ENCODE measurements at places on chromosomes 2 and 18.

GRCh38 chr2:145654746-145655145 is 1134.8 kb upstream of the ZEB2 start:
- DNase-seq = no peak

DNA sequence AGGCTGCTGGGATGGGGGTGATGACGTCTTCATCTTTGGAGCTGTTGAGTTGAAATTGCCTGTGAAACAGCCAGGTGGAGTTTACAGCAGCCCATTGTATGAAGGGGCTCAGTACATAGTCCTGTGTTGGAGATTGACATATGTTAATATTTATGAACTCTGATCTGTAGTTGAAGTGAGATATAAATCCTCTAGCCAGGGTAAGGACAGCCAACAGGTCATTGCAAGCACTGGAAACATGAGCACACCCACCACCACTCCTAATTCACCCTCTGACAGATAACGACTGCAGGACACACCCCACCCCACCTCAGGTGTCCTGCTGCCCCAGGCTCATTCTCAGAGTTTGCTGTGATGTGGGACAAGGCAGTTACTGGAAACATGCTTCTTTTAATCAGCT is 112.4 kb upstream of the TRIB2 start:
- DNase-seq = no peak

- DNase-seq = no peak
Measured at GRCh38 chr18:12433829-12434540, 26.3 kb downstream of the PRELID3A start.

DNA sequence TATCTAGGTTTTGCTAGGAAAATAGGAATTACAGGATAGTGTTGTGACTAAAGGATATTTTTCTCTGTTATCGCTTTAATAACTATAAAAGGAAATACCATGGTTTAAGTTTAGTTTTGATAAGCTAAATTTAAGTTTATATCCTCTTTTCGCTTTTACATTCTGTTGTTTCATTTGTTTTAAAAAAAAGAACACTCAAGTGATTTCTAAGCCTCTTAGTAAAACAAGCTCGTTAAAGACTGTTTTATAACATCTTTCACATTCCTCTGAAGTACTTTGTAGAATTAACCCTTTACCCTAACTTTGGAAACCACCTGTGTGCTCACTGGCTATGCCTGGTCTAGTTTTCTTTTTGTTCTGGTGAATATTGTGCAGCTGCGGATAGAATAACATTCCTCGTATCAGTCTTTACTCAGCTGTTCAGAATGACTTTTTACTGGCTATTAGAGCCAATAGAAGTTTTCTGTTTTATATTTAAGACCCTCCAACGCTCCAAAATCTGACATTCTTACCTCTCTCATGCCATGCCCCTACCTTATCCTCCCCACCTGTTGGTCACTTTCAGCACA is 183.1 kb downstream of the PTPRM start:
- no peak for DNase-seq

GRCh38 chr18:37381554-37381953 is 184.0 kb downstream of the CELF4 start:
- no peak for DNase-seq

GRCh38 chr2:33144243-33144642 is 197.5 kb downstream of the LTBP1 start:
- no peak for DNase-seq

GRCh38 chr18:75167759-75168618 is 41.0 kb downstream of the PTGR3 start:
- no peak for DNase-seq

GRCh38 chr2:116074161-116074560 is 1631.7 kb downstream of the DPP10 start:
- no peak for DNase-seq

DNA sequence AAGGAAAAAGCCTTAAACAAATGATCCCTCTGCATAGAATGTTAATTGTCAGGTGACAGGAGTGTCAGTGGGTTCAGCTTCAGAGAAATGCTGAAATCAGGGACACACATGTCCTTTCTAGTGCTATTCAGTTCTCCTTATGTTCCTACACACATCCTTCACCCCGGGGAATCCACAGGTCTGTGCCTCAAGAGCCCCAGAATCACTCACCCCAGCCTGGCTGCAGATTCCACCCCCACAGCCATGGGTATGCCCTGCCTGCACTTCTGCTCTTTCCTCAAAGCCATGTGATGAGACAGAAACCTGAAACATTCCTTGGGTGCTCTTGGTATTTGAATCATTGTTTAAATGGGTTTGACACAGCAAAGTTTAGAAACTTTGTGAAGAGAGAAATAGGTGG is 27.4 kb upstream of the FZD7 start:
- no peak for DNase-seq

- DNase-seq = no peak
Measured at GRCh38 chr2:208062961-208063360, 37.6 kb upstream of the PLEKHM3 start.

DNA sequence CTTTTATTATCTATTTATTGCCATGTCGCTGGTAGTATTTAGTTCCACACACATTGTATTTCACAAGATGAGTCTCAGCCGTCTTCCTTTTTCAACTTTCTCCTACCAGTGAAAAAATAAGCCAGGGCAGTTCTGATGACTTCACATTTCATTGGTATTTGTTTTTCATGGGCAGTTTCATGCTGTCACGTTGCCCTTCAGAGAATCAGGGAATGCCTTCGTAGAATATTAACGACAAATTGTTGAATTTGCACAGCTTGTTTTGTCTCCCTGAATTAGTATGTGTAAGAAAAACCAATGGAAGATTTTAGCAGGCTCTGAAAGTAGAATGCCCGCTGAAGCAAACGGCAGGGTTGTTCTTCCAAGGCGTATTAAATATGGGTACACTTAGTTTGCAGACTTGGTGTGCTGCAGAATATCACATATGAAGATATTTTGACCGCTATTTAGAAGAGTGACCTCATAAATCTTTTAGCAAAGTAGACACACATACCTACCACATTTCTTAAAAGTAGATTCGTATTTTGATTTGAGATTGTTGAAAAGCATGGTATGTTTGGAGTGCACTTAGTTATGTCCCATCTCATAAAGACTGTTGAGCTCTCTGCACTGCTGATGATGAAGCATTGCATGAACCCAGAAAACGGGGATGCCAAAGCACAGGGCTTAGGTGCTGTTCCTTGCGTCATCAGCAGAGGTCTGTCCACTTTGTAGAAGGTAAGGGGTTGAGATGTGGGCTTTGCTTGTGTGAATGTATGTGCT is 2.9 kb downstream of the NEDD4L start:
- no peak for DNase-seq

Data from BE2C (cell line).